Left lung (tissue), 14 donors: ENCODE measurements at places on chromosomes 16 and 17. TPM values are rescaled to one million over a fixed set of nuclear protein-coding genes. Genes with fewer than 3 reads are reported as not detected.

GRCh38 chr16:78004517-78004916 is 17.8 kb upstream of the CLEC3A start:
- no peaks in the 10 kb centered on the region for H3K36me3 ChIP-seq
- H3K4me3 ChIP-seq: no peak overlapping the region
- H3K27me3 ChIP-seq: peaks cover 18% of the 10 kb centered on the region
- no peaks in the 10 kb centered on the region for H3K4me1 ChIP-seq
- H3K27ac ChIP-seq: no peak overlapping the region

DNA sequence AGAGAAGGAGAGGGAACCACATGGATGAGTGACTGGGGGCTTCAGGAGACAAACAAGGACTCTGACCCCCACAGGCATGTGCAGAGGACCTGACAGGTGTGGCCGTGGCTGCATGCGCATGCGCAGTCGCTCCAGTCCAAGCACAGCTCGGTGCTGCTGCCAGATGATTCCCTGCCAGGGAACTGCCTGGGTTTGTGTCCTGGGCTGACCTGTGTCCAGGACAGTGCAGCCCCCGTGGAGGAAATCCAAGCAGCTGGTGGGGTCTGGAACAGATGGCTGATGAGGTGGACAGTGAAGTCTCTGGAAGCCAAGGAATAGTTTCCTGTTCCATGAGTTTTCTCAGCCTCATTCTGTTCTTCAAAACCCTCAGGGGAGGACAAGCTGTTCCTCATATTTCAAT is 27.3 kb downstream of the LASP1 start:
- H3K27ac ChIP-seq: no peak overlapping the region
- H3K4me1 ChIP-seq: peaks cover 48% of the 10 kb centered on the region
- no peak overlapping the region for H3K4me3 ChIP-seq
- no peak for DNase-seq
- no peaks in the 10 kb centered on the region for H3K27me3 ChIP-seq
- peaks cover 66% of the 10 kb centered on the region for H3K36me3 ChIP-seq

Gene AGRP
- total RNA-seq: 1.5 TPM

Gene TP53TG3F
- total RNA-seq: 0.15 TPM

Gene PRR35
- not detected for total RNA-seq
